Activated CD4-positive, alpha-beta T cell treated with anti-CD3 and anti-CD28 coated beads for 1 hour (primary cell): ENCODE measurements at places on chromosomes 12 and 14.

- DNase-seq, result no peak
These were observed 48.2 kb upstream of the TPH2 start for GRCh38 chr12:71890475-71890874.

GRCh38 chr12:29032446-29032845 is 116.6 kb upstream of the FAR2 start:
- no peak for DNase-seq

GRCh38 chr12:116710370-116711150 is 27.3 kb downstream of the SPRING1 start:
- no peak for DNase-seq

DNA sequence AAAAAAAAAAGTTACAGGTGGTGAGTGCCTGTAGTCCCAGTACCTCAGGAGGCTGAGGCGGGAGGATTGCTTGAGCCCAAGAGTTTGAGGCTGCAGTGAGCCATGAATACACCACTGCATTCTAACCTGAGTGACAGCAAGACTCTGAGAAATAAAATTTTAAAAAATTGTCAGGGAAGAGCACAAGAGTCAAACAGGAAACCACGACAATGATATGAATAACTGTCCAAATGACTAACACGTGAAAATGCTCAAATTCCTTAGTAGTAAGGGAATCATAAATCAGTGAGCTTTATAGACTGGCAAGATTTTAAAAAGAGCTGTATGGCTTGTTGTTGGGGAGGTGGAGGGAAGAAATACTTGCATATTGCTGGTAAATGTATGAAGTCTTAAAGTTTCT is 12.9 kb upstream of the ASPG start:
- no peak for DNase-seq

GRCh38 chr14:104547310-104547997 is 32.1 kb upstream of the C14orf180 start:
- DNase-seq, result no peak

DNA sequence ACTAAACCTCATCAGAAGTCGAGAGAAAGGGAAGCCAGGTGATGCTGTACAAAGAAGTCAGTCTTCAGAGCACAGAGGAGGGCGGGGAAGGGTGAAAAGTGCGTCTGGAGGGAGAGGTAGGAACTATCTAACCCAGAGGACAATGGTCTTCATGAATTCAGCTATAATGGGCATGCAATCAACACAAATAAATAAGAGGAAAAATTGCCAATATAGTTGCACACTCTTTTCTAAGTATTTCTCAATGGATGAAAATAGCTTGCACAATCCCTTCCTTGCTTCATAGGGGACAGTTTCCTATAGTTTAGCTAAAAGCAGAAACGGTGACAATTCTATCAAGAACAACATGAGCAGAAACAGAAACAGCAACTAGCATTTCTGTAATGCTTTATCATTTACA is 931.2 kb downstream of the AACS start:
- no peak for DNase-seq

GRCh38 chr12:66851134-66851533 is 172.3 kb upstream of the GRIP1 start:
- no peak for DNase-seq

DNA sequence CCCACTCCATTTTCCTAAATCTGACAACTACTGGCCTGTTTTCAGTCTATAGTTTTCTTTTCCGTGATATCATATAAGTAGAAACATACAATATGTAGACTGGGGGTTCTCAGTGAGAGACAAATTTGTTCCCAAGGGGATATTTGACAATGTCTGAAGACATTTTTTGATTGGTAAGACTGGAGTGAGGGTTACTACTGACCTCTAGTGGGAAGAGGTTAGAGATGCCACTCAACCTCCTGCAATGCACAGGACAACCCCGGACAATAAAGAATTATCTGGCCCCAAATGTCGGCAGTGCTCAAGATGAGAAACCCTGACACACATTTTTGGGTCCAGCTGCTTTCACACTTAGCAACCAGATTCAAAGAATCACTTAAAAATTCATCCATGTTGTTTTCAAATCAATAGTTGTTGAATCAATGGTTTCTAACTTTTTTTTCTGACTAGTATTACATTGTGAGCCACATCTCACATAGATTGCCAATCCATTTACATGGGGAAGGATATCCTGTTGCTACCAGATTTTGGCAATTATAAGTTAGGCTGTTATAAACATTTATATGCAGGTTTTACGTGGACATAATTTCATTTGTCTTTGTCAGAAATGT is 307.1 kb downstream of the RPL10L start:
- DNase-seq, result no peak

- DNase-seq, result no peak
These were observed 63.4 kb downstream of the ANO4 start for GRCh38 chr12:100857971-100858370.

GRCh38 chr12:78888568-78888967 is 24.0 kb downstream of the SYT1 start:
- DNase-seq, result no peak
